AG10803 (cell line): ENCODE measurements at places on chromosomes 5 and 9.

- peak; percentile 22 for DNase-seq
Measured at GRCh38 chr5:32031089-32031488, 143.0 kb downstream of the GOLPH3 start.

DNA sequence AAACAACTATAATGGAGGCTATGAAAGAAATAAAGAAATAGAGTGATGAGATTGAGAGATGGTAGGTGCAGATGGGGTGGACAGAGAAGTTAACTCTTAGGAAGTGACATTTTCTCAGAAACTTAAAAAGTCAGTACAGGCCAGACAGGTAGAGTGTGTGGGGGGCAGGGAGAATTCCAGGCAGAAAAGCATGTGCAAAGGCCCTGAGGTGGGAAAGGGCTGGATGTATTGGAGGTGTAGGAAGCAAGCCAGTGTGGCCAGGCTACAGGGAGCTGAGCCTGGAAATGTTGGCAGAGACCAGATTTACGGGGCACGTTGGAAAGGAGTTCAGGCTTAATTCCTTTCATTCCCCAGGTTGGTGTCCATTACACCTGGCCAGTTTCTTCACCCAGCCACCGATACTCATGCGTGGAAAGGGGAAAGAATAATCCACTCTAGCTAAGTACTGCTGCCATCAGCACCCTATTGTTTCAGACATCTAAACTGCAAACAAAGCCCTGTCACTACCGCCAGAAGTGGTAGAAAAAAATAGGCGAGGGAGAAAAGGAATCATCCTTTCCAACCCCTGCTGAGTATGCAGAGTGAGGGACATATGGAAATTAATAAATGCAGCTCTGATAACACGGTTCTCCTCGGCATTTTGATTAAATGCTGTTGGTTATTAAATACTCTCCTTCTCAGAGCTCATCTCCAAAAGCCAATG, 116.8 kb upstream of the GPR151 start:
- no peak for DNase-seq

DNA sequence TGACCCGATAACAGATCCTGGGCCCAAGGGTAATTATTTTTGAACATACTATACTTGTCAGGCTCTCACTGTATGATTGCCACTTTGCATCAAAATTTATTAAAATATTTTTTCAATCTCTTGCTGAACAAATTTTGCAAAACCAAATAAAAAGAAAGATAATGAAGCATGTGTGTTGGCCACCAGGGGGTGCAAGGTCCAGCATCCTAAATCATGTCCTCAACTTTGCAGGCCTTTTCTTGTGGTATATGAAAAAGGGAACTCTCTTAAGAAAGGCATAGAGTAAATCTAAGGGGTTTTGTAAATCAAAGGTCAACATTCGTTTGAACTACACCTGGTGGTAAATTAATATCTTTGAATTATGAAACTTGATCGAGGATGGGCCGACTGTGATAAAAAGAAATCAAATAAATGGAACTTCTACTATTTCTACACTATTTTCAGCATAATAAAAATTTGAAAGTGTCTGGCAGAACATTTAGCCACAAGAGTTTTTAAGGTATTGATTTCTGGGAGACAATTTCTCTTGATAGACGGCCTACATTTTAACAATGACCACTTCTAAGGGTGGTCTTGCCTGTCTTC, 676.5 kb downstream of the DMRTA1 start:
- DNase-seq, result peak; percentile 22

- DNase-seq, result no peak
Measured at GRCh38 chr9:115115117-115115880, 2.7 kb downstream of the TNC start.

DNA sequence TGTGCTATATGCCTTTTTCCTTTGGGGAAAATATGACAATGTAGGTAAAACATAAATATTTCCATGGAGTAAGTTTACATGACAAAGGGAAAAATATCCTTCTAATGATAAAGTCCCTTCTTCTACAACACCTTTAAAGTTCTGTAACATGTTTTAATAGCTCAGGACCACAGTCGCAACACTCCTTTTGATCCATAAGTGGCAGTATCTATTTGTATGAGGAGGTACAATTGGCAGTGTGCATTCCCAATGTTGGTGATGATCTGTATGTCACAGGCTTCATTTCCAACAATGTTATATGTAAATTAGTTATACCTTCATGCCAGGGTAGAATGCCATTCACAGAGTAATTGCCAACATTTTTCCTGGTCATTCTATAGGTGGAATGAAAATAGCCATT, 127.1 kb upstream of the CCNH start:
- no peak for DNase-seq

- DNase-seq, result no peak
Measured at GRCh38 chr9:123470121-123470782, 114.3 kb downstream of the CRB2 start.

DNA sequence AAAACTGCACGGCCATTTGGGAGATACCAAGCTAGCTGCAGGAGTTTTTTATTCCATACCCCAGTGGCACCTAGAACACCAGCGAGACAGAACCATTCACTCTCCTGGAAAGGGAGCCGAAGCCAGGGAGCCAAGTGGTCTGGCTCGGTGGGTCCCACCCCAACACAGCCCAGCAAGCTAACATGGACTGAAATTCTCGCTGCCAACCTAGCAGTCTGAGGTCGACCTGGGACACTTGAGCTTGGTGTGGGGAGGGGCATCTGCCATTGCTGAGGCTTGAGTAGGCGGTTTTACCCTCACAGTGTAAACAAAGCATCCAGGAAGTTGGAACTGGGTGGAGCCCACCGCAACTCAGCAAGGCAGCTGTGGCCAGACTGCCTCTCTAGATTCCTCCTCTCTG, 108.9 kb upstream of the CHD1 start:
- no peak for DNase-seq

DNA sequence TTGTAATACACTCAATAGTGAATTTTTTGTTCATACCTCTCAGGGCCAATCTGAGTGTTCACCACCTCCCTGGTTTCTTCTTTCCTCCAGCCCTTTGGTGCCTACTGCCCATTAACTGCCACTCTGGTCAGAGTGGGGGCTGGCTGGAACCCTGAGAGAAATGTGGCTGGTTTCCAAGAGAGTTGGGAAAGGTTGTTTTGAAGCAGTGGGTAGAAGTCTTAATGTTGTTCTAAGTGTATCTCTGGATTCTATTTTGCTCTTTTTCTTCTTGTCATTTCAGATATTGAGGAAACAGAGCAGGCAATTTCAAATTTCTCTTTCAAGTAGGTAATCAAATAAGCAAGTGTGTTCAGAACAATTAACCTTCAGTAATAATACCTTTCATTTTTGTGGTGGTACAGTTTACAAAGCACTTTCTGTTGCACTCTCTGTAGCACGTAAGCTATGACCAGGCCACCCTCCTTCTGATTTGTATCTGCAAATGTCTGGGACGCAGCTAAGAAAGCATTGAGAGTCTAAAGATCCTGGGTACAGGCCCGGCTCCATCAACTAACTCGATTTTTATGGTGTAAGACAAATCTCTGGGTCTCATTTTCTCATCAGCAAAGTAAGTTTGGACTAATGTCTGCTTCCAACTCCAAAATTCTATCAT, 8.4 kb downstream of the SLC1A3 start:
- no peak for DNase-seq

DNA sequence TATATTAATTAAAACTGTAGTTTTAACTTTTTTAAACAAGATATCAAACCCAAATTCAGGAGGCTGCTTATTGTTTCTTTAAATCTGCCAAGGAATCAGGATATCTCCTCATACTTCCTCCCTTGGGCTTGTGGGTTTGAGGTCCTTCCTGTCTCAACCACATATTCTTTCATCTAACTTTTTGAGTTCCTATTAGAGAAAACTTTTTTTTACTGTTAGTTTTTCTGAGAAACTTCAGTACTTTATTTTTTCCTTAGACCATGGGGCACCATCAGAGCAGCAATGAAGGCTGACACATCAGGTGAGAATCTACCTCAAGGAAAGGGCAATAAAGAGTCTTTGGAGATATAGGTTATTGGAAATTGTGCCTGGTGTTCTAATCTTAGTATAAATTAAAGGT, 56.7 kb downstream of the TSSK1B start:
- DNase-seq, result no peak

DNA sequence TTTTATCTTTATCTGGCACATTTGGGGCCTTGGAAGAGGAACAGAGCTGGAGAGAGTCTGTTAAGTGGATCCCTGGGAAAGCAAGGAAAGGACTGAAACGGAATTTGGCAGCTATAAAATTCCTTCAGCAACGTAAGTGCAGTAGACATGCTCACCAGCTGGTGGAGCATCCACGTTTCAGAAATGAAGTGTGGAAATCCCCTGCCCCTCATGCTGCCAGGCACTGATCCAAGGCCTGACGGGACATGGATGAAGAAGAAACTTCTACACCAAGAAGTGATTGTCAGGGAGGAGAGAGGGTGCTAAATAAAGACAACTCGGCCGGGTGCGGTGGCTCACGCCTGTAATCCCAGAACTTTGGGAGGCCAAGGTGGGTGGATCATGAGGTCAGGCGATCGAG, 209.3 kb downstream of the ROR2 start:
- peak; percentile 79 for DNase-seq

- no peak for DNase-seq
Measured at GRCh38 chr5:41148448-41148847, 64.9 kb downstream of the C6 start.

GRCh38 chr9:116572095-116572748, 114.9 kb upstream of the TRIM32 start:
- peak; percentile 83 for DNase-seq

DNA sequence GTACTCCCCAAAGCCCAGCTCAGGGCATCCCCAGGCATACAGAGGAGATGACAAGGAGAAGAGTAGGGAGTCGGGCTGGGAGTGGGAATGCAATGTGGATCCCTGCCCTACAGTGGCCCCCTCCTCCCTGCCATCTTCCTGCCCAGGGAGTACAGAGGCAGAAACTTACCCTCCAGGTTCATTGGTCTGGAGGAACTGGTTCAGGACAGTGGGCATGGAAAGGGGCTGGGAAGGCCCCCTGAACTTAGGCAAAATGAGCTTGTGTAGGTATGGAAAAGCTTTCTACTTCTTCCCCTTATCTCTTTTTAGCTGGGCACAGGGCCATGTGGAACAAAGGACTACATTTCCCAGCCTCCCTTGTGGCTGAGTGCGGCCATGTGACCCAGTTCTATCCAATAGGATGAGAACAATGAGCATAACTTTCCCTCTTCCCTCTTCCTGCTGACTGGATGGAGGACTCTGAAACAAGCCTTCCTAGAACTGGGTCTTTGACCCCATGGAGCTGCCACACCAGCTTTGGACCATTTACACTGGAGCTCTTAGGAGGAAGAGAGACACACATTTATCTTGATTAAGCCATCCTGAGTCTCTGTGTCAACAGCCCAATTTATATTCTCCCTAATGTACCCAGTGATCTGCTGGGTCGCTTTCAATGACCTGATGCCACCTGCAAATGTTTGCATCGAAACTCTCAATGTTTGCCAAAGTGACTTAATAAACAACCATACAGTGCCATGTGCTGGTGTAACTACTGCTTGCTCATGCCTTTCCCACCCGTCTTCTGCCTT, 25.0 kb upstream of the HMCN2 start:
- DNase-seq, result peak; percentile 59

DNA sequence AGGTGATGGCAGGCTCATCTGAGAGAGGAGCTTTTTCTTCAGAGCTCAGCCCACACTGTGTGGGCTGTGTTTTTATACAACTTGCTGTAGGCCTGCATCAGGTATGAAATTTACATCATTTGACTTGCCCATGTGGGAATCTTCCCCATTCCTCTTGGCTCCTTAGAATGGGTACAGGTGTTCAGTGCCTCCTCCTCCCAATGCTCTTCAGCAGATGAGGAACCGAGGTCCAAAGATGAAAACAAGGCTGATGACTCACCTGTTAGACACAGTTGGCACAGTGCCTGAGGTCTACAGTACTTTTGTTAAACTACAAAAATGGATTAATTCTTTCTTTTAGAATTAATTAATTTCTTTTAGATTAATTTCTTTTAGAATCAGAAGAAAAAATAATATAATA, 20.8 kb downstream of the PAPPA start:
- DNase-seq, result no peak
